ENCODE measurements at places on chromosomes 7 and 10.
A peak's percentile ranks its signal among the peaks of the same experiment; 100 is the strongest.

- DNase-seq: no peak
These were observed 153.7 kb downstream of the NRBF2 start for GRCh38 chr10:63286754-63287264.

DNA sequence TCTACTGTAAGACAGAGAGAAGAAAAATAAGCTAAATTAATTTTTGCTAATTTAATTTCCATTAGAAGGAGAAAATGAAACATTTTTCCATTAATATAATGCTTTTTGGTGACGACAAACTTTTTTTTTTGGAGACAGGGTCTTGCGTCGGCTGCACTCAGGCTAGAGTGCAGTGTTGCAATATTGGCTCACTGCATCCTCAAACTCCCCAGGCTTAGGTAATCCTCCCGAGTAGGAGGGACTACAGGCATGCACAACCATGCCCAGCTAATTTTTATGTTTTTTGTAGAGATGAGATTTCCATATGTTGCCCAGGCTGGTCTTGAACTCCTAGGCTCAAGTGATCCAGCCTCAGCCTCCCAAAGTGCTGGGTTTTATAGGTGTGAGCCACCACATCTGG is 229.8 kb upstream of the LRRN3 start:
- DNase-seq: no peak

DNA sequence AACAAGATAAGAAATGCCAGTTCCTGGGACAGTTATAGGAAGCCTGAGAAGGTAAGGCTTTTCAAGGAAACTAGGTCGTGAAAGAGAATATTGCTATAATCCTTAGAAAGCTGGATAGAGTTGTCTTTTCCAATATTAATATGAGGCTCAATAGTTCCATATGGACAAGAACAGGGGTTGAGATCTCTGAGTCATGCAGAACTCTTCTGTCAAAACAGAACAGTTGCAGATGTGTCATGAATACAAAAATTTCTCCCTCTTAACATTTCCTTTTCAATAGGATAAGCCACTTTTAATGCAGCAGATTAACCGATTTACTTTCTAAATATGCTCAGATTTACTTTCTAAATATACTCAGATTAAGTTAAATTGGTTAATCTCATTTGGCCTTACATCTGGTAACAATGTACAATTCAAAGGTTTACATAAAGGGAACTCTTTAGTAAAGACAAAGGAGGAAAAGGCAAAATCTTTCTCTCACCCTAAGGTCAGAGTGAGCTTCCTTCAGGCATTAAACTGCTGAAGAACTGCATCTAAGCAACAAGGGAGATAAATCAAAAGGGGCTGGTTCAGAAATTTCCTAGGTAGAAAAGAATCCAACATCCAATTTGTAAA is 104.7 kb upstream of the PCDH15 start:
- no peak for DNase-seq

DNA sequence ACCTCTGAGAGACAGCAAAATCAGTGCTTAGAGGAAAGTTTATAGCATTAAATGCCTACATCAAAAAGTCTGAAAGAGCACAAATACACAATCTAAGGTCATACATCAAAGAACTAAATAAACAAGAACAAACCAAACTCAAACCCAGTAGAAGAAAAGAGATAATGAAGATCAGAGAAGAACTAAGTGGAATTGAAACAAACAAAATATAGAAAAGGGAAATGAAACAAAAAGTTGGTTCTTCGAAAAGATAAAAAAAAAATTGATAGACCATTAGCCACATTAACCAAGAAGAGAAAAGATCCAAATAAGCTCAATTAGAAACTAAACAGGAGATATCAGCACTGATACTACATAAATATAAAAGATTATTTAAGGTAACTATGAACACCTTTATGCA is 280.0 kb upstream of the NRG3 start:
- DNase-seq: no peak

- no peak for DNase-seq
These were observed 134.2 kb downstream of the ELFN1 start for GRCh38 chr7:1804310-1804709.

GRCh38 chr10:132516771-132517725 is 20.5 kb upstream of the INPP5A start:
- peak; percentile 62 for DNase-seq

DNA sequence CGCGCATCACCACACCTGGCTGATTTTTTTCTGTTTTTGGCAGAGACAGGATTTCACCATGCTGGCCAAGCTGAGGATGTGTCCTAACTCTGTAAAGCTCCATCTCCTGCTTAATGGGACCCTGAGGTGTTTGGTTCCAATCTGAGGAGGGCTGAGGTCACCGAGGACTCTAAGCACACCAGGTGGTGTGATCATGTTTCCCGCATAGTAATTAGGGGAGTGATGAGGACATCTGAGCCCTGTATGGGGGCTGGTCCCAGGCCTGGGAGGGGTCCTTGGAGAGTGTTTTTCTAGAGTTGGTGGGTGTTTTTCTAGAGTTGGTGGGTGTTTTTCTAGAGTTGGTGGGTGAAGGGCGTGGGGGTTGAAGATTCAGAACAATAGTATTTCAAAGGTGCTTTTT is 3.0 kb upstream of the ABHD11 start:
- no peak for DNase-seq

GRCh38 chr10:111873041-111873440 is 310.5 kb downstream of the GPAM start:
- no peak for DNase-seq

DNA sequence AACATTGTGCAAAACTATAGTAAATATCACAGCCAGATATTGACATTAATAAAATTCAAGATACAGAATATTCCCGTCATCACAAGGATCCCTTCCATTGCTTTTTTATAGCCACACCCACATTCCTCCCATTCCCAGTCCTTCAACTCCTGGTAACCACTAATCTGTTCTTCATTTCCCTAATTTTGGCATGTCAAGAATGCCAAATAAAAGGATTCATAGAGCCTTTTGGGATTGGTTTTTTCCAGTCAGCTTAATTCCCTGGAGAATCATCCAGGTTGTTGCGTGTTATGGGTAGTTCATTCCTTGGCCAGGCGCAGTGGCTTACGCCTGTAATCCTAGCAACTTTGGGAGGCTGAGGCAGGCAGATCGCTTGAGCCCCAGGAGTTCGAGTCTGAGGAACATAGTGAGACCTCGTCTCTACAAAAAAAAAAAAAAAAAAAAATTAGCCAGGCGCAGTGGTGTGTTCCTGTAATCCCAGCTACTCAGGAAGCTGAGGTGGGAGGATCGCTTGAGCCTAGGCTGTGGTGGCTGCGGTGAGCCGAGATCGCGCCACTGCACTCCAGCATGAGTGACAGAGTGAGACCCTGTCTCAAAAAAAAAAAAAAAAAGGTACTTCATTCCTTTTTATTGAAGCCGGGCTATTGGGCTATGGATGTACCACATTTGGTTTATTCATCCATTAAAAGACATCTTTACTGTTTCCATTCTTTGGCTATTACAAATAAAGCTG is 2.7 kb downstream of the OGDH start:
- DNase-seq: no peak

- DNase-seq: no peak
These were observed 15.1 kb downstream of the PSAP start for GRCh38 chr10:71835671-71836595.

All from inflammatory macrophage treated with lipopolysaccharide for 1 hour (primary cell).